Smooth muscle cell of the umbilical artery (primary cell): ENCODE measurements at places on chromosomes 1 and 21. TPM values are rescaled to one million over a fixed set of nuclear protein-coding genes. Genes with fewer than 3 reads are reported as not detected.

NPPB gene
- total RNA-seq = 12.8 and 19.7 TPM in 2 replicates

DNM3 gene
- 0.30 and 0.55 TPM in 2 replicates for total RNA-seq

NEK7 gene
- total RNA-seq = 173 and 230 TPM in 2 replicates

RCAN3 gene
- total RNA-seq = 3.0 and 8.3 TPM in 2 replicates

XCL1 gene
- not detected in 2 replicates for total RNA-seq

AADACL4 gene
- not detected in 2 replicates for total RNA-seq

RIMKLA gene
- under 0.01 and 0.05 TPM in 2 replicates for total RNA-seq

FOXO6 gene
- under 0.01 TPM in 1 of 2 replicates, not detected in the other for total RNA-seq

CYP4A11 gene
- not detected in 2 replicates for total RNA-seq
